ENCODE measurements at places on chromosomes 5 and 9.

DNA sequence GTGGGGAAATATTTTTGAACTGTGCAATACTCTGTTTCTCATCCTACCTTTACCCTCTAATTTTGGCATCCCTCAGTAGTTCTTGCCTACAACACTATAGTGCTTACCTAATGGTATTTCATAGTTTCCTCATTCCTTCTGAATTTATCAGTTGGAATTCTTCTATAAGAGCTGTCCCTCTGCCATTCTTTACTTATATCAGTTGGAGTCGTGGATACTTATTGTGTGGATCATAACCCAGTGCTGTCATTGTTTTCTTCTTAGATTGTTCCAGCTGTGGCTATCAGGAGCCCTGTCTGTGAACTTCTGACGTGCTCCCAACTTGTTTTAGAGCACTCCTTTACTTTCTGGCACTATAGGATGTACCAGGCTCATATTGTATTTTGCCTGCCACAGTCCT is 146.1 kb upstream of the OTULINL start:
- peak; percentile 41 for DNase-seq

DNA sequence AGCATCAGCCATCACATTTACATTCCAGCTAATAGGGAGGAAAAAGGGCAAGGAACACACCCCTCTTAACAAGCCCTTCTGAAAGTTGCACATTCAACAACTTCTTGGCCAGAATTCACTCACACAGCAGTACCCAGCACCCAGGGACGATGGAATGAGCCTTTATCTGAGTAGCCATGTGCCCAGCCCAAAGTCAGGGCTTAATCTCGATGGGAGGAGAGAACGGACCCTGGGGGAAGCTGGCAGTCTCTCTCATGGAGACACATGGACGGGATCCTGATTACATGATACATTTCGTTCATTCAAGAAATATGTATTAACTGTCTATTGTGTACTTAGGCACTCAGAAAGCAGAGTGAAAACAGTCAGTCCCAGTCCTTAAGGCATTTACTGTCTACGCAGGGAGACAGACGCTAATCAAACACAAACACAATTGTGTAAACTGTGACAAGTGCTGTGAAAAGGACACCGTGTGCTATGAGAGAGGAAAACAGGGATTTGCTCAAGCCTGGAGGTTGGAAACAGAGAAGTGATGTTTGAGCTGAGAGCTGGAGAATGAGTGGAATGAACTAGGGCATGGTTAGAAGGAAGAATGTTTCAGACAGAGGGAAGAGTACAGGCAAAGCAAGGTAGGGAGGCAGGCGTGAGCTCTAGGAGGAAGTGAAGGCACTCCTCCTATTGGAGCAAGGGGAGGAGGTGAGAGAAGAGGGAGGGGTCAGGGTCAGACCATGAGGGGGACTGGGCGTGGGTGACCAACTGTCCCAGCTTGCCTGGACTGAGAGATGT is 7.4 kb downstream of the OTULINL start:
- no peak for DNase-seq

GRCh38 chr5:108084105-108084504 is 297.8 kb downstream of the FBXL17 start:
- DNase-seq, result no peak

DNA sequence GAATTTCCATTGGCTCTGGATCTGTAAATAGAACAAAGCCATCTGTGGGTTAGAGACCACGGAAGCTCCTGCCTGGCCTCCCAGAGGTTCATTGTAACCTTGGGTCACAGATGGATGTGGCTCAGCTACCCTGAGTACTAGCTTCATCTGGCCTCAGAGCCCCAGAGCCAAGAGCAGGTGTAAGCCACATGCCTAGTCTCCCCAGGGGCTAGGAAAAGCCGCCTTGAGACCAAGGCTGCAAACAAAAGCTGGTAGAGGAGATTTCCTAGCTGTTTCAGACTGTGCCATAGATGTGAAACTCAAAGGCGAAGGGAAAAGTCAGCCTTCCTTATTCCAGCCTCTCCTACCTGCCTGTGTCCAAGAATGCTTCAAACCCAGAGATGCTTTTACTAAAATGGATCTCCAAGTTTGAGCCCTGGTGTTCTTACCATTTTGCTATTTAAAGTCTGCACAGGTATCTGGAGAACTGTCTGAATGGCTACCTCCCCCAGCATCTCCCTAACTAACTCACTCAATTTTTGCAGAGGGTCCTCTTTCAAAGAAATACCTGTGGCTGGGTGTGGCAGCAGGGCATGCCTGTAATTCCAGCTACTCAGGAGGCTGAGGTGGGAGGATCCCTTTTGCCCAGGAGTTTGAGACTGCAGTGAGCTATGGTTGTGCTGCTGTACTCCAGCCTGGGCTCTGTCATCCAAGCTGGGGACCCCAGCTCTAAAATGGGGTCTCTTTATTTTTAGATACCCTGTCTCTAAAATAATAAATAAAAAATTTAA is 42.3 kb upstream of the MAP1B start:
- no peak for DNase-seq

GRCh38 chr9:10008101-10008799 is 604.6 kb downstream of the PTPRD start:
- no peak for DNase-seq

DNA sequence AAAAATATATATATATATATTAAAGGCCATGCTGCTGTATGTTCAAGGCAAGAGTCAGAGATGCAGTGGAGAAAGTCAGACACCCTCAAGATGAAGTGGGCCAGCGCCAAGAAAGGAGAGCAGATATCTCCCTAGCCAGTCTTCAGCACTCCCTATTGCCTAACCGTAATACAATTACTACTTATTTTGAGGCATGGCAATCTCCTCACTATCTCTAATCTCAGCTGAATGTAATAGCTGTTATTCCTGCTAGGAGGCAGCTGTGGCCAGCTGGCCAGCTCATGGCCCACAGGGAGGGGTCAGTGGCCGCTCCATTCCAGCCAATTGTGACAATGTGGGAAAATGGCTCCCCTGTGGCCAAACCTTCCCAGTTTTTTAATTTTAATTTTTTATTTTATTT is 87.5 kb upstream of the FBXW11 start:
- no peak for DNase-seq

DNA sequence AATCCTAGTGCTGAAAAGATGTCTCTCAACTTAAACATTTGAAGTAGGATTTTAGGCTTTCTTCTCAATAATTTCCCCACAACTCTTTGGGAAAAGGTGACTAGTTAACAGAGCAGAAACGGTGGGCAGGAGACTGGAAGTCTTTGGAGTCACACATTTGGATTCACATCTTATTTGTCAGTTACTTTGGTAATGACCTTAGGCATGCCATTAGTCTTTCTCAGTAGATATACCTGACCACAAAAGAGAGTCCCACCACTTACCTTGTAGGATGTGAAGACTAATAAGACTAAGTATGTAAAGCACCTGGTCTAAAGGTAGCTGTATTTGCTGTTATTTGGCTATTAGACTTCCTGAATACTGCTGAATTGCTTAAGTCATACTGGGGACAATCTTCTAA is 35.4 kb downstream of the DAP start:
- peak; percentile 39 for DNase-seq

GRCh38 chr5:109252731-109253130 is 157.0 kb downstream of the PJA2 start:
- DNase-seq, result no peak

DNA sequence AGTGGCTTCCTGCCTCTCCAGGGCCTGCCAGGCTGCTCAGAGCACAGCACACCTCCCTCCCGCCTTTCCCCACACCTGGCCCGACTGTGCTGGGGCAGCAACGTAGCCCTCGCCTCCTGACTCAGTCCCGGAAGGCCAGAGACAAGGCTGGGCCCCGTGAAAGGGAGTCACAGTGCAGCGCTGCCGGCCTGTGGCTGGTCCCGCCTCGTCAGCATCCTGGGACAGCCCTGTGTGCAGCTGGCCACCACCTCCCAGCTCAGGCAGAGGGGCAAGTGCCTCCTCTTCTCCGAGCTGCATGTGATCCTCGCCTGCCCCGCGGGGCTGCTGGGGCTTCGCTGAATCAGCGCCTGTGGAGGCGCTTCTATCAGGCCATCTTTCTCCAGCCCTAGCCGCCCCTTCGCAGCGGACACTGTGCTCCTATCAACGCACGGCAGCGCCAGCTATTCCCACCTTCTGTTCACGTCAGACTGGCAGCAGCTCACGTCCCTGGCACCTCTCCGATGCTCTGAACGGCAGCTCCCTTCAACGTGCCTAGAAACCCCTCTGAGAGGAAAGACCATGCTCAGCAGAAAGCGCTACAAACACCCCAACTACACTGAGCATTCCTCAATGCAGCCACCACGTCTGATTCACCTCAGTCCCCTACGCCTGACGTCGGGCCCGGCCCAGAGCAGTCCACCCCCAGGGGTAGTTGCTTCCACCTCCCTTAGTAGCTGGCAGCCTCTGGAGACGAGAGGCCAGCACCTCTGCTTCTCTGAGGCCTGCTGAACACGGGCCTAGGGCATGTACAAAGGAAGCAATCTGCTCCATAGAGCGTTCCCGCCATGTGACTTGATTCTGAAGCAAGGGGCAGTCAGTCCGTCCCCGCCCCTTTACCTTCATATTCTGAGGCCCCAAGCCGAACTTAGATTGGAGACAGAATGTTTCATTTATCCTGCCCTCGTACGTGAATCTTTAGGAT is 78.8 kb downstream of the GPR21 start:
- no peak for DNase-seq

- DNase-seq, result no peak
Measured at GRCh38 chr9:23841304-23841703, 15.3 kb upstream of the ELAVL2 start.
